ENCODE measurements at places on chromosomes 3 and 15.

GRCh38 chr3:104447681-104448080 lies 919.0 kb upstream of the ALCAM start:
- no peak for DNase-seq

GRCh38 chr3:75294124-75294523 lies 370.0 kb upstream of the FRG2C start:
- DNase-seq = no peak

DNA sequence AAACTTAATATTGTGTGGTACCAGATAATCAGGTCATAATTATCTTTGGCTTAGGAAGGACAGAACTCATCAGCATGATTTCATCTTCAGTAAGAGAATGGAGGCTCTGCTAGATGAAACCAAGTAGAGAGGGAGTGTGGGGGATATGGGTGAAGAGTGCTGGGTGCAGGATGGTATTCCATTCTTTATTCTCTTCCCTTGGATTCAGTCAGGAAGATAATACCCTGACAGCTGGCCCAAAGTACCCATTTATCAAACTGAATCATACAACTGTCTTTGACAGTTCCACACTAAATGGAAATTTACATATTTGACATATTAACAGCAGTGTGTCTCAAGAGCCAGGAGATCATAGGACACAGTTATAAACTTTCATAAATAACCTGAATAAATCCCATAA lies 44.7 kb downstream of the GOLIM4 start:
- no peak for DNase-seq

DNA sequence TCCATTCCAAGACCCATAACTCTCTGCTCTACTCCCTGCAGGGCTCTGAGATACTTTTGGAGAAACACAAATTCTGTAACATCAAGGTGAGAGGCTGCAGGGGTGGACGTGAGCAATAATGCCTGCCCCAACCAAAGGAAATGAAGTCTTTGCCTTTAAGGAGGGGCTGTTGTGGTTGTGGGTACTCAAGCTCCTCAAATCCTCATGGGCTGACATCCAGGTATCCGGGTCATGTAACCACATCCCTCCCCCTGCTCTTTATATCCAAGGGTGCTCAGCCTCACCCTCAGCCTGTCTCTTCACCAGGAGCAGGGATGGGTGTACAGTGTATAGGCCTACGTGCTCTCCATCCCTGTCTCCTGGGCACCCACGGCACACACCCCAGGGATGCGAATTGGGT lies 32.3 kb downstream of the NOX5 start:
- no peak for DNase-seq

DNA sequence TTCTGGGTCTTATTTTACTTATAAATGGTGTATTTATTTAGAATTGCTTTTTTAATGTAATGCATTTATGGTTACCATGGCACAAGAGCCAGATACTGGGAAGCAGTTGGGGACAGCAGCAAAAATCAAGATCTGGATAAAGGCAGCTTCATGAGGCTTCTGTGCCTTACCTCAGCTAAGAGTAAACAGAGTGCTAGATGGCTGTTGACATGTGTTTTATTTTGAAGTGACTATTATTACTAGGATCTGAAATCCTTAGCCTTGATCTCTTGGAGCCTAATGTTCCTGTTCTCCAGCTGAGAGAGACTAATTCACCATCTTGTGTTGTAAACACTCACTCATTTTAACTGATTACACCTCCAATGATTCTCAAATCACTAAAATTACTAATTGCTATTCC lies 317.8 kb downstream of the LPP start:
- DNase-seq = no peak

DNA sequence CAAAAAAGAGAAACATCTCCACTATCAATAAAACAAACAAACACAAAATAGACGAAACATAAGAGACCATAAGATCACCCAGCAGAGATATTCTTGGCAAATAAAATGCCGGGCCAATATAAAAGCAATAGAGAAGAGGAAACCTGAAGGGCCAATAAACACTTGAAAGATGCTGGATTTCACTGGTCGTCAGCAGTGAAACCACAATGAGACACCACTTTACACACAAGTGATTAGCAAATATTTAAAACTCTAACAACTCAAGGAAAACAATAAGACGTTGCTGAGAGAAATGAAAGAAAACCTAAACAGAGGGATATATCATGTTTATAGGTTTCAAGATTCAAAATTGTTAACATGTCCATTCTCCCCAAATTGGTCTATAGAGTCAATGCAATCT lies 148.5 kb downstream of the WDR76 start:
- no peak for DNase-seq

GRCh38 chr3:47512416-47513124 lies 942 bp downstream of the ELP6 start:
- no peak for DNase-seq

GRCh38 chr3:74351213-74351612 lies 263.2 kb downstream of the CNTN3 start:
- no peak for DNase-seq

- DNase-seq = no peak
Measured at GRCh38 chr3:47932421-47932820, 83.8 kb downstream of the MAP4 start.

GRCh38 chr3:44208568-44208967 lies 33.1 kb upstream of the TOPAZ1 start:
- no peak for DNase-seq

- DNase-seq = no peak
Measured at GRCh38 chr3:124092811-124093210, 100.9 kb upstream of the ROPN1 start.

DNA sequence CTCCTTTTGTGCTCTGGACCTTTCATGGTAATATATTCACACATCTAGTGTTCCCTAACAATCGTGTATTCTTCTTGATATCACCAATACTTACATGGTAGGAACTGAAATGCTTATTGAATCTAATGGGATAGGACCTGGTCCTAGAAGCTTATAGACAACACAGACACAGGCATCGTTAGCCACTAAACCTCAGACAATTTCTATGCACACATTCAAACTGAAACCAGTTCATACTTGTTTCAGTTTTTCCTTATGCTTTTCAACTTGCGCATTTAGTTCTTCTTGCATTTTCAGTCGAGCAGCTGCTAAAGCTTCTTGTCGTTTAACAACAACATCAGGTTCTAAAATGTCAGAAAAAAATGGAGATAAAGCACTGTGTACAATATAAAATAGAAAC lies 2.3 kb downstream of the SELENOS start:
- DNase-seq = no peak

Measured in activated T-helper 1 cell treated with anti-CD3 and anti-CD28 coated beads, Interleukin-12 subunit alpha, Interleukin-12 subunit beta, Interleukin-2, Interleukin-4 antibody, amounts not matched to agents 30 ng/mL and 10 ng/mL and 1 ng/mL, durations not matched to agents 14 hours and 24 hours and 36 hours (primary cell).